ENCODE measurements at places on chromosomes 11 and 22.

DNA sequence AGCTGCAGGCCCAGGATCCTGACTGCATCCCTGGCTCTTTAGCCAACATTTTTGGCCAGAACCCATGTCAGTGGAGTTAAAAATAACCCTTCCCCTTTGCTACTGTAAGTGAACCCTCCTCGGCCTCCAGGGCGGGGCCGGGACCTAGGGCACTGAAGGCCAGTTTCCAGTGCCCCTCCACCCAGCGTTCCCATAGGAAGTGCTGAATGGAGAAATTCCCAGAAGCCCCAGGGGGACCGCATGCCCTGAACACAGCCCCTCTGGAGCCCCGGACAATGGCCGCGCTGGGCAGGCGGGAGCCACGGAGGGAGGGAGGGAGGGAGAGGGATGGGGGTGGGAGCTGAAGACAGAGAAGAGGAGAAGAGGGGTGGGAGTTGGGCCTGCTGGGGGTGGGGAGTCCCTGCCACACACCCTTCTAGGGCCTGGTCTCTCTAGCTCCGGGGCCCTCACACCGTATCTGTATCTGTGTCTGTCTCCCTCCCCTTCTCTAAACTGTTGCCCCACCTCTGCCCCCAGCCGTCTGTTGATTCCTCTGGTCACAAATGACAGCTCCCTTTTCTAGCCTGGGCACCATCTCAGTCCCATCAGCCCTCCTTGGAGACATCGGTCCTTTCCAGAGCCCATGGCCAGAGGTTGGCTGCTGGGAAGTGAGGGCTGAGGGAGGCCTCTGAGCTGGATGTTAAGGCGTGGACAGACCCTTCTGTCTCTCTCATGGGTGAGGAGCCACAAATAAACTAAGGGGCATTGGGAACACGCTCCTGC lies 10.9 kb downstream of the PDGFB start:
- no peak for DNase-seq

DNA sequence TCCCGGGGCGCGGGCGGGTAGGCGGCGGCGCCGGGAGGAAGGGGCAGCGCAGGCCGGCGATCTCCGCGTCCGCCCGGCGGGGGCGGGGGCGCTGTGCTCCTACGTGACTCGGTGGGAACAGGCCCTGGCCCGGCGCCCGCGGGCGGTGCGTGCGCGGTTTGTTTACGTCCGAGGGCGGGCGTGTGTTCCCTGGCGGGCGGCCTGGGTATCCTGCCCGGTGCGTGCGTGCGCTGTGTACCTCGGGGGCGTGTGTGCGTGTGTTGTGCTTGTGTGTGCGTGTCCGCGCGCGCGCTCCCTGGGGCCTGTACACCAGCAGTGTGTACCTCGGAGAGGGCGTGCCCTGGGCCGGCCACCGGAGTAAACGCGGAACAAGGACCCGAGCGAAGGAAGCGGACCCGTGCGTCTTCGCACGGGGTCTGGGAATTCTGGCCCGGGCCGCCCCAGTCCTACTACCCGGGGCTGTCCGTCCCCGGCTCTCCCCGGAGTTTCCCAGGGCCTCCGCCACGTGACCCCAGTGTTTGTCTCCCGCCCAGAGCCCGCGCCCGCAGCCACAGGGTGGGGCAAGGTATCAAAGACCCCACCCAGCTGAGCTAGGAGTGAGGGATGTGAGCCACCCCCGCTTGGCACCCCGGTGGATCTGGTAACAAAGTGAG lies 769 bp downstream of the MAFF start:
- peak; percentile 41 for DNase-seq

DNA sequence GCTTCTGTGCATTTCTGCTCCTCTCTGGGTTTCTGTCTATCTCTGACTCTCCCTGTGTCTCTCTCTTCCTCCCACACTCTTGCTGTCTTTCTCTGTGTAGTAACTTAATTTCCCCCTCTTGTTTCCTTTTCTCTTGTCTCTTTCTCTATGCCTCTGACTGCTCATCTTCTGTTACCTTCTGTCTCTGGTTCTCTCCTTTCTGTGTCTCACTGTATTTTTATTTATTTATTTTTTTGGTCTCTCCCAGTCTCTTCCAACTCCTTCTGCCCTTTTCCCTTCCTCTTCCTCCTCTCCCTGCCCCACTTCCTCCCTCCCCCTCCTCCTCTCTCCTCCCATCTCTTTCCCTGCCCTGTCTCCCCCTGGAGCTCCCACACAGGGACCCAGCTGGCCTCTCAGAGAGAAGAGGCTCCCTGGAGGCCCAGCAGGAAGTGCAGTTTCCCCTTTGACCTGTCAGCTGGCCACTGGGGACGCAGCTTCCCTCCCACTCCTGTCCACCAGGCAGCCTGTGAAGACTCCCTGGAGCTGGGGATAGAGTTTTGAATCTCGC lies 38.3 kb upstream of the MYH9 start:
- DNase-seq = no peak

GRCh38 chr22:41223535-41223934 lies 17.2 kb downstream of the CHADL start:
- no peak for DNase-seq

DNA sequence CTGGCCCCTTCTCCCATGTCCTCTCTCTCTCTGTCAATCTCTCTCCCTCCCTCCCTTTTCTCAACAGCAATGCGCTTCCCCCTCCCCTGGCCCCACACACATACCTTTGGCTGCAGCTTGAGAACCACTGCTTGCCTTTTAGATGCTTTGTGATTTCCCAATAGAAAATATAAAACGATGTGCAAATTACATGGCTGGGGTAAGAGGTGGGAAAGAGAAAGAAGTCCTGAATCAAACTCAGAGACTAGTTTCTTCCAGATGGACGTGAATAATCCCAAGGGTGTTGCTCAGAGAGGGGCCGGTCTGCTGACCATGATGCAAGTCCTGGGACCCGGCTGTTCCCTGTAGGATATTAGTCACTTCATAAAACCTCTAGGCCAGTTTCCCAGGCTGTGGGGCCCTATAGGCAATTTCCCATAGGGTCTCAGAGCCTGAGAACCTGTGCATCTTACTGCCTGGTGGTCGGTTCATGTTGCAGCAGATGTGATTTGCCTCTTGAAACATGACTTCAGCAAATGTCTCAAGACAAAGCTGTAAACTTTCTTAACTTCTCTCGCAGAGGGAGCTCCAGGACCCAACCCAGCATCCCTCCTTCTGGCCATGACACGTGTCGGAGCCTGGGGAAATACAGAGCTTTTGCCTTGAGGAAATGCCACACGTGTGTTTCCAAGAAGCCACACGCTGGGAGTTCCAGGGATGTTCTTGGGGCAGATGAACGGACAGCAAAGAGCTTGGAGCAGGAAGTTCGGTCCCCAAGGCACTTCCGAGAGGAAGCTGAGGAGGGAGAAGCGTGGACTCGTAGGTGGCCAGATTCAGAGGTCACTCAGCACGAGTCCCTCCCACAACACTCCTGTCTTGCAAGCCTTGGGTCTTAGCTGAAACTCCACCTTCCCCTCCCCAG lies 34.5 kb upstream of the ETS1 start:
- no peak for DNase-seq

GRCh38 chr11:106427736-106428135 lies 350.3 kb downstream of the AASDHPPT start:
- no peak for DNase-seq

GRCh38 chr22:47515384-47516125 lies 753.1 kb downstream of the TBC1D22A start:
- DNase-seq = no peak

GRCh38 chr11:63670433-63671321 lies 499 bp downstream of the ATL3 start:
- peak; percentile 15 for DNase-seq

Measured in activated T-helper 1 cell treated with Interleukin-2 at 50 U/mL for 16 hours (primary cell).